ENCODE measurements at places on chromosomes 2 and 18.
A peak's percentile ranks its signal among the peaks of the same experiment; 100 is the strongest.

DNA sequence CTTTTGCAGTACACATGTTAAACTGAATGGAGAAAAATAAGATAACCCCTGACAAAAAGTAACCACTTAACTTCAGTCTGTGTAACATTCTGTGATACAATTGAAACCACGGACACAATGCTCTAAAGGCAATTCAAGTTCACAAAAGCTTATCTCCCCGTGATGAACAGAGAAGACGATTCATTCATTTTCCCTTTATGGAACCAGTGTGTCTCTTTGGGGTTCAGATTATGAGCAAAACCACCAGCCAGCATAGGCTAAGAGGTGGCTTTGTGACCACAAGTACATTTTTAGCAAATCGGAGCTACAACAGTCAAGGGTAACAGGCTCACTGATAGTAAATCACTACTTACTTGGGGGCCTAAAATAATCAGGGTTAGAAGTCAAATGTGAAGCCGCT is 120.6 kb upstream of the SMAD7 start:
- no peak for DNase-seq

DNA sequence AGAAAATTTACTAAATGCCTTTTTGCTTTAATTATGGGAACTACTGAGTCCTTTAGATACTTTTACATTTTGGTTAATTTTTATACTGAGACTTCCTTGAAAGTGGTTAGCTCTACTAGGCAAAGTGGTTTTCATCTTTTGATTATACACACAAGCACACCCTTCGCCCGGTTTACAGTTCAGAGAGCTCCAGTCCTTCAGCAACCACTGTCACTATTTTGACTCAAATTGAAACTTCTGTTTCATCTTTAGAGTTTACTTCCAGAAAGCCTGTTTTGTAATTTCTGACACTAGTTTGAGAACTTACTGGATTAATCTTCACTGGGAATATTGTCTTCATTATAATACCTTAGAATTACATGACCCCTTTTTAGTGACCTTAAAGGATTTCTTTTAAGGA is 140.3 kb upstream of the FOSL2 start:
- DNase-seq = no peak

- DNase-seq = no peak
Observed at GRCh38 chr2:43230951-43231827, 4.8 kb upstream of the ZFP36L2 start.

DNA sequence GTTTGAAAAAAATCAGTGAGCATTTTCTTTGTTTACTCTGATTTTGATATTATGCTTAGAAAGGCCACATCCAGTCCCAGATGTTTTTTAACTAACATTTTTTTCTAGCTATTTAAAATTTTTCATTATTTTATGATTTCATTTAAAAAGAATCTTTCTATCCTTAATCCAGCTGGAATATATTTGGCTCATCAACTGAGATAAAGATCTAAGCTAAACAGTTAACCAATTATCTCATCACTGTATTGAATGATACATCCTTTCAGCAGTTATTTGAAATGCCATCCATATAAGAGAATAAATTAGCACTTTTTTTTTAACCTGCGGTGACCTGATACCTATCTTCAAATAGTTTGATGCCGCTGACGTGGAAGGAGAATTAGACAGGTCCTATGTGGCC is 245.5 kb upstream of the COPS8 start:
- DNase-seq = no peak

- DNase-seq = no peak
Observed at GRCh38 chr2:142875652-142876051, 1.8 kb upstream of the KYNU start.

GRCh38 chr2:58042486-58042970 is 4.1 kb upstream of the VRK2 start:
- no peak for DNase-seq

DNA sequence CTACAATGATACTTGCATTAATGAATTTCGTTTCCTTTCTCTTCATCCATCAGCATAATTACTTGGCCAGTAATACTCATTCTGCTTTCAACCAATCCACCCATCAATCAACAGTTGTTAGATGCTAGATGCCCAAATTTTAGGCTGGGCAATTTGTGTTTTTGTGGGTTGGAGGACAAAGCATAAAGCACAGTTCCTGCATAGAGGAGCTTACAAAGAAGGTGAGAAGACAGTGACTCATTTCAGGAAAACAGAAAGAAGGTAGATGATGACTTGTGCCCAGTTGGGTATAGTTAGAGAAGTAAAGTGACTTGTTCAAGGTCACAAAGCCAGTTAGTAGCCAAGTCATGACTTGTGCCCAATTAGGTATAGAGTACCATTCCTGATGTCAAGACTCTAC is 1186.8 kb upstream of the CELF4 start:
- DNase-seq = no peak

GRCh38 chr2:165572151-165572550 is 102.7 kb downstream of the CSRNP3 start:
- DNase-seq = no peak

DNA sequence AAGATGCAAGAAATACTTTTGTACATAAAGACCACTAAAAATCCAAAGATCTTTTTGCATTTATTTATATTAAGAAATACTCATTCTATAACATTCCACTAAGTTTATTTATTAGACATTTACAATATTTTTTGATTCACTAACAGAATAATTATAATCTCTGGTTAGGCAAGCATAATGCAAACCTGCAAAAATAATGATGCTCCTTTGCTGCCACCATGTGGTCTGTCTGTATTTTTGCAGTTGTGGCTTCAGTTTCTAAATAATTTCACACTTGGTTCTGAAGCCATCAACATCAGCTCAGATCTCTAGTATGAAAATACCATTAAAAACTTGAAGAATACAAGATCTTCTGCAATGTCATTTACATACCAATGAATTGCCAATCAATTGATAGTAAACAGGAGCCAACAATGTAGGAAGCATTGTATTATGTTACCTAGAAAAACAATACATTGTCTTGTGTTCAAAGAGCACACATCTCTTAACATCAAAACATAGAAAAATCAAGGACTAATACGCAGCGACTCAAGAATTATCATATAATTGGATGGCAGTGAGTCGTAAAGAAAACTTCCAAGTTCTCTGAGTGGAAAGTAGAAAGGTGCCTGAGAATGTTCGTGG is 28.8 kb upstream of the WDR75 start:
- DNase-seq = no peak

DNA sequence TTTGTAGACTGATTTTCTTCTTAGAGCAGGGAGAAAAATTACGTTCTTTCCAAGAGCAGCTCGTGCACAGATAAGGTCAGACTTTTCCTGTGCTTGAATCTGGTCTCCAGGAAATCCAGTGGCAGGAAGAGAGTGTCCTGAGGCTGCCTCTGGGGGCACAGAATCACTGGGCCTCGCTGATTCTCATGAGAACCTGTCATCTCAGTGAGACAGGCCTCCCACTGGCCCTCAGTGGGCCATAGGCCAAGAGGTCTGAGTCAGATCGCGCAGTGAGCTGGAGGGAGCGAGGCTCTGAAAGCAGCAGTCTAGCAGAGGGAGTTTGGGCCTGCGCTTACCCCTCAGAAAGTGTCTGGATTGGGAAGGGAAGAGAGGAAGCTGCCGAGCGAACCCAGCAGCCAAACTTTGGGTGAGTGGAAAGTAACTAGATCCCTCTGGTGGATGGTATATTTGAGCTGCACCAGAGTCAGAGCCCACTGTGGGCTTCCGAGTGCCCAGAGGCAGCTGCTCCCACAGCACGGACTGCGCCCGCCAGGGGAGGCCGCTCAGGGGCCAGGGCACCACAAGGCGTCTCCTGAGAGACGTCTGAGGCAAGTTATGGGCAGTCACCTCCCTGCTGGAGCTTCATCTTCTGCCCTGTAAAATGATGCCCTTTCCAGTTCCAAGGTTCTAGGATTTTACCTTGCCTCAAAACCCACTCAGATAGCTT is 8.2 kb downstream of the GDF7 start:
- no peak for DNase-seq

DNA sequence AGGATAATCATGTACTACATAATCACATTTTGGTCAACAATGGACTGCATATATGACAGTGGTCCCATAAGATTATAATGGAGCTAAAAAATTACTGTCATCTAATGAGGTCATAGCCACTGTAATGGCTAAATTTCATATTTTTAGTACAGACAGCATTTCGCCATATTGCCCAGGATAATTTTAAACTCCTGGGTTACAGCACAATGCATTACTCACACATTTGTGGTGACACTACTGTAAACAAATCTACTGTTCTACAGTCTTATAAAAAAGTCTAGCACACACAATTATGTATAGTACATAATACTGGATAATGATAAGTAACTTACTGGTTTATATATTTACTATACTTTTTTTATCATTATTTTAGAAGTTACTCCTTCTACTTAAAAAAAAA is 12.8 kb downstream of the EIF2AK2 start:
- DNase-seq = no peak

GRCh38 chr18:47323158-47323557 is 71.7 kb upstream of the SKOR2 start:
- DNase-seq = no peak

DNA sequence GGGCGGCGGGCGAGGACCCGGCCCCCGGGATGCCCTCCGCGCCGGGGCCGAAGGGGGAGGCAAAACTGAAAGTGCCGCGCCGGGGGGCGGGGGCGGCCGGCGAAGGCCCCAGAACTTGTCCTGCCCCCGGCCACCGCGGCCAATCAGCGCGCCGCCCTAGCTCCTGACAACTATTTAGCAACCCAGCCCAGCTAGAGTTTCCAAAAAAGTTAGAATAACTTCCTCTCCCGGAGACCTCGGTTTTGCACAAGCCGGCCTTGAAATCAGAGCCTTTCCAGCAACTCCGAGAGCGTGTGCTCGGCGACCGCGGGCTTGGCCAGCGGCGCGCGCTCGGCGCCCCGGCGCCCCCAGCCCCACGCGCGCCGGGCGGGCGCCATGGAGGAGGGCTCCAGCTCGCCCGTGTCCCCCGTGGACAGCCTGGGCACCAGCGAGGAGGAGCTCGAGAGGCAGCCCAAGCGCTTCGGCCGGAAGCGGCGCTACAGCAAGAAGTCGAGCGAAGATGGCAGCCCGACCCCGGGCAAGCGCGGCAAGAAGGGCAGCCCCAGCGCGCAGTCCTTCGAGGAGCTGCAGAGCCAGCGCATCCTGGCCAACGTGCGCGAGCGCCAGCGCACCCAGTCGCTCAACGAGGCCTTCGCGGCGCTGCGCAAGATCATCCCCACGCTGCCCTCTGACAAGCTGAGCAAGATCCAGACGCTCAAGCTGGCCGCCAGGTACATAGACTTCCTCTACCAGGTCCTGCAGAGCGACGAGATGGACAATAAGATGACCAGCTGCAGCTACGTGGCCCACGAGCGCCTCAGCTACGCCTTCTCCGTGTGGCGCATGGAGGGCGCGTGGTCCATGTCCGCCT is at the start of gene TWIST2:
Gene TWIST2 (plus strand): TSS at position 245 of the 850 bp plus-strand sequence. CDS start 131 bp downstream, at position 376.
- DNase-seq = peak; percentile 91

- DNase-seq = peak; percentile 69
Observed at GRCh38 chr2:238136820-238137537, 1.5 kb upstream of the KLHL30 start.

DNA sequence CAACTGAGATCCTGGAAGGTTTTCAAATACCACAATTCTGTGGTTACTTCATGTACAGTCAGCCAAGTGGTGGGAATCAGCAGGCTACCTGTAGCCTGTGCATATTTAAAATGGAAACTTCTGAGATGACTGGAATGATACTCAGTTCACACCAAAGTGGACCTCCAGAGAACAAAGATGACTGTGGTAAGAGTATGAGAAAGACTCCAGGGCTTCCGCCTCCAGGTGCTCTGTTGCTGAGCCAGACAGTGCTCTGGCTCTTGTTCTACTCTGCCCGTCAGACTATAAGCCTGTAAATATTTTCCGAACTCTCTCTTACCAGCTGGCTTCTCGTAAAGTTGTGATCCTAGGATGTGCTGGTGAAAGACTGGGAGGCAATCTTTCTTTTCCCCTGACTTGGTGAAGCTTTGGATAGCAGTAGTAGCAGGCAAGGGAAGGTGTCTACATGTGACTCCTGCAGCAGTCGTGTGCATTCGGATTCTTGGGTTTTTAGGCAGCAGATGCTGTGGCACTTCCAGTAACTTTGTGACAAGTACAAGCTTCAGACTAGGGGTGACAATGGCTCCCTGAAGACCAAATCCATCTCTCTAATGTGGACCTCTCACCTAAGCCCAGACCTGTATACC is 23.1 kb downstream of the ST3GAL5 start:
- DNase-seq = no peak

DNA sequence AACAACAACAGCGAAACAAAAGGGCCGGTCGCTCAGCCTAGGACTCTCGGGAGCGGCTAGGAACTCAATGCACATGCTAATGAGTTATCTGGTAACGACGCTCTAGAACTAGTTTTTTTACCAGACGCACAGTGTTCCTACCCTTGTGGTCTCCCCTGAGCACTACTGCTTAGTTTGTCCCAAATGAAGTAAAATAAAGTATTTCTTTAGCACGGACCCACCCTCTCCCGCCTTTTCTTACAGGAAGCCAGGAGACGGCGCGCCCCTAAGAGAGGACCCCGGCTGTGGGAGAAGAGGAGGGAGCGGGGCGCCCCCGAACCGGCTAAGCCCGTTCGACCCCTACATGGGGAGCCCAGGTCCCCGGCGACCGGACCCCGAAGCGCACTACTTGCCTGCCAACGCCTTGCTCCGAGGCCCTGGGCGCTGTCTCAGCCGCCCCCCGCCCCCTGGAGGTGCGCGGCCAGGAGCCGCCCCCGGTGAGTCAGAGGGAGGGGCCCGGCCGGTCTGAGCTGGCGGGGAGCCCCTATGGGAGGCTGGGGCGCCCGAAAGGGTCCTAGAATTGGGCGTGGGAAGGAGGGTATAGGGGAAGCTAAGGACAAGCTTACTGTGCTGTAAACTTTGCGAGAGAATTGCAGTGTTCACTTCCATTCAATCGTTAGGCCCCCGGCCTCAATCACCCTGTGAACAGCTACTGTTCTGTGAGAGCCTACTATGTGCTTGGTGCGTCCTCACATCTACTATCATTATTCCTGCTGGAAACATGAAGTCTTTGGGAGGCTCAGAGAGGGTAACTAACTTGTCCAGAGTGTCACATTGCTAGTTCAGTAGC is 3.6 kb upstream of the CAPG start:
- no peak for DNase-seq

GRCh38 chr18:52670896-52671295 is 330.9 kb downstream of the DCC start:
- DNase-seq = no peak

- peak; percentile 75 for DNase-seq
Observed at GRCh38 chr2:241965931-241966412, 96.4 kb downstream of the RTP5 start.

- DNase-seq = no peak
Observed at GRCh38 chr2:207091176-207091575, 74.6 kb downstream of the KLF7 start.

DNA sequence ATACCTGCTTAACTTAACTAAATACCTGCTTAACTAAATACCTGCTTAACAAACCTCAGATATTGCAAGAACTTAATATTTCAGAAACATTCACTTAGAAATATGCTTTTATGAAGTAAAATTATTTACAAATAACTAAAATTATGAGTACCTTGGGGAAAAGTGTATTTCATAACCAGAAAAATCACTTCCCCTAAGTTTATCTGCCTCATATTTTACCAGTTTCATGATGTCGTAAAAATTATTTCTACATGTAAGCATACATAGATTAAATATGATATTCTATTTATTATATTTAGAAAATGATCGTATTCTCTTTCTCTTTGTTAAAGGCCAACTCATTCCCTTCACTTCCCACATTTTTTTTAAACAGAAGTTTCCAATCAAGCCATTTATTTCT is 41.5 kb upstream of the DSC1 start:
- no peak for DNase-seq

- no peak for DNase-seq
Observed at GRCh38 chr18:2178036-2178435, 393.3 kb downstream of the METTL4 start.

Data from right atrium auricular region (tissue), 2 donors.